ENCODE measurements at places on chromosomes 5 and 9.

- H3K4me1 ChIP-seq: no peaks in the 10 kb centered on the region
- H3K36me3 ChIP-seq: no peaks in the 10 kb centered on the region
- H3K27me3 ChIP-seq: no peaks in the 10 kb centered on the region
- H3K27ac ChIP-seq: no peak overlapping the region
- no peak for DNase-seq
These were observed 506.8 kb downstream of the NFIB start for GRCh38 chr9:13807118-13807517.

DNA sequence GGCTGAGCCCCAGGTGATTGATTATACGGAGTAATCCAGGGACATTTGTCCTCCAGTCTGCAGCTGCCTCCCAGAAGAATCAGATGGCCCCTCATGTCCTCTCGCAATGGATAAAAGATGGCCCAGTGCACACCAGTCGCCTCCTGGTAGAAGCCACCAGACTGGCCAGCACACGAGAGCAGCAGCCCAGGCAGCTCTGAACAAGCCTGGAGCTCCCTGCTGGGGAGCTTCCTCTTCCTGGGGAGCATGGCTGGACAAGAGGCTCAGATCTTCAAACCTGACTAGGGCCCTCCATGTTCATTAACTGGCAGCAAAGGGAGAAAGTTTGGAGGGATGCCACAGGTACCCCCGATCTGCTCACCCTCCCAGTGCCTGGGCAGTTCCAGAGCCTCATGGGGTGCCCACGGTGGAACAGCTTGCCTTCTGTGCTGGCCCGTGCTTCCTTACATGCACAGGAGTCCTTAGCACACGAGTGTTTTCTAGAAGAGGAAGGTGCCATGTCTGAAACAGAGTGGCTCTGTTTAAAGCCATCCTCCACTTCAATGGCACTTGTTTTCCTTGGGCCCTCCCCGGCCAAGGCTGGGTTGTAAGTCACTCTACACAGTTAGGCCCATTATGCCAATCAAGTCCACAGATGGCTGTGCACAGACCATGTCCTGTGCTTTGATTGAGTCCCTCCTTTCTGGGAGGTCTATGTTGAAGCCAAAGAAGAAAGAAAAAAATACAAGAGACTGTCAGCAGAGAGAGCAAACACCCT, 75.6 kb downstream of the PRRT1B start:
- DNase-seq: no peak
- H3K4me1 ChIP-seq: peaks cover 22% of the 10 kb centered on the region
- no peak overlapping the region for H3K4me3 ChIP-seq
- H3K27me3 ChIP-seq: no peaks in the 10 kb centered on the region
- peak overlapping the region; percentile 16 for H3K27ac ChIP-seq

GRCh38 chr5:145470396-145470979, 364.7 kb downstream of the PRELID2 start:
- H3K27me3 ChIP-seq: no peaks in the 10 kb centered on the region
- DNase-seq: no peak
- no peaks in the 10 kb centered on the region for H3K4me1 ChIP-seq
- no peak overlapping the region for H3K27ac ChIP-seq
- no peaks in the 10 kb centered on the region for H3K36me3 ChIP-seq

DNA sequence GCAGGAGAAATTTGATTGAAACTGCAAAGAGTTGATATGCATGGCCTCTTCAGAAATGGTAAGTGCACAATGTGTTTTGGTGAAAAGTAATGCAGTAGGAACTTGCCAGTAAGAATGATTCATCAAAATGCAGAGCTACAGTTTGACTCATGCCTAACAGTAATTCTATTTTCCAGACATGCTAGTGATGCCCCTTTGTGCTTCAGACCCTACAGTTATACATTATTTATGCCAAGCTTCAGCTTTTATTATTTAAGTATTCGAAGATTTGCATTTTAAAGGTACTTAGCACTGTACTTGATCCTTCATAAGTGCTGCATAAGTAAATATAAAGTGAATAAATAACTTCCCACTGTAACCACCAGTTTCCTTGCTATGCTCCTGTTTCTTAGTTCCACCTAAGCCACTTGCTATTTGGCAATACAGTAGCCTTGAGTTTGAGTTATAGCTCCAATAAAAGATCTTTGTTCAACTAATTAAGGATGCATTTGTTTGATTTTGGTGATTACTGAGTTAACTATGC, 3.6 kb upstream of the SPATA31E1 start:
- no peaks in the 10 kb centered on the region for H3K36me3 ChIP-seq
- DNase-seq: no peak
- no peaks in the 10 kb centered on the region for H3K27me3 ChIP-seq
- H3K4me3 ChIP-seq: no peak overlapping the region

- no peak for DNase-seq
- H3K4me3 ChIP-seq: no peak overlapping the region
- H3K27ac ChIP-seq: no peak overlapping the region
- H3K36me3 ChIP-seq: no peaks in the 10 kb centered on the region
- no peaks in the 10 kb centered on the region for H3K27me3 ChIP-seq
These were observed 10.5 kb downstream of the PTTG1 start for GRCh38 chr5:160432196-160432595.

GRCh38 chr9:104494808-104495207, 9.3 kb upstream of the OR13F1 start:
- H3K4me3 ChIP-seq: no peak overlapping the region
- DNase-seq: no peak
- H3K36me3 ChIP-seq: no peaks in the 10 kb centered on the region
- no peak overlapping the region for H3K27ac ChIP-seq
- no peaks in the 10 kb centered on the region for H3K4me1 ChIP-seq
- no peaks in the 10 kb centered on the region for H3K27me3 ChIP-seq

DNA sequence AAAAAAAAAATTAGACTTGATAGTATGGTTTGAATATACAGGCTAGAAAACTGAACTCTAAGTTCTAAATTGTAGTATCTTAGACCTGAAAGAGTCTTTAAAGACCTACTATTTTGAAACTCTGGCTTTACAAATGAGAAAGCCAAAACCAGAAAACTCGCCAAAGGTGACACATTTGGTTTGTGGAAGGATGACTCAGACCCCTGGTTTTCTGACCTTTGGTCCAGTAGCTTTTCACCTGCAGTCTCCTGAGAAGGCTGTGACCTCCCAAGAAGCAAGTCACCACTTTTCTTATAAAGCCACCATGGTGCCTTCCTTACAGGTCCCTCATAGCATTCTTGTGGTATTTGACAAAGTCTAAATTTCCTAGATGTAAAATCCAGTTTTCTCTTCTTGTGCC, 102.1 kb upstream of the CEP78 start:
- no peak overlapping the region for H3K4me3 ChIP-seq
- H3K27ac ChIP-seq: no peak overlapping the region
- H3K4me1 ChIP-seq: peaks cover 10% of the 10 kb centered on the region
- no peaks in the 10 kb centered on the region for H3K36me3 ChIP-seq

DNA sequence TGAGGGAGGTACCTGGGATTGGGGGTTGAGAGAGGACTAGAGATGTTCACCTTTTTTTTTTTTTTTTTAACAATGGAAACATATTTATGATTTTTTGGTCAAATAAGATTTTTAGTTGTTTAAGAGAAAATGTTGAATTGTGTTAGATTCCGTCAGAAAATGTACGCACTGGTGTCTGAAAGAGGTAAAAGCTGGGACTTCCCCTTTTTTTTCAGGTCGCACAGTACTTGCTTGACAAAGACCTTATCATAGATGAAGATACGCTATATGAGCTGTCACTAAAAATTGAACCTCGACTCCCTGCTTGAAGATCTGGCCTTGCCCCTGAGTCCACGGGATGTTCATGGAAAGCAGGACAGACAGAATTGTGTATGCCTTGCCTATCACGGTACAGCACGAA, 7.7 kb upstream of the CKMT2 start:
- no peak overlapping the region for H3K27ac ChIP-seq
- no peak for DNase-seq
- no peaks in the 10 kb centered on the region for H3K4me1 ChIP-seq
- H3K4me3 ChIP-seq: no peak overlapping the region
- no peaks in the 10 kb centered on the region for H3K36me3 ChIP-seq

- H3K4me3 ChIP-seq: no peak overlapping the region
- H3K36me3 ChIP-seq: peaks cover 67% of the 10 kb centered on the region
These were observed 38.2 kb upstream of the TNIP1 start for GRCh38 chr5:151118913-151119575.

DNA sequence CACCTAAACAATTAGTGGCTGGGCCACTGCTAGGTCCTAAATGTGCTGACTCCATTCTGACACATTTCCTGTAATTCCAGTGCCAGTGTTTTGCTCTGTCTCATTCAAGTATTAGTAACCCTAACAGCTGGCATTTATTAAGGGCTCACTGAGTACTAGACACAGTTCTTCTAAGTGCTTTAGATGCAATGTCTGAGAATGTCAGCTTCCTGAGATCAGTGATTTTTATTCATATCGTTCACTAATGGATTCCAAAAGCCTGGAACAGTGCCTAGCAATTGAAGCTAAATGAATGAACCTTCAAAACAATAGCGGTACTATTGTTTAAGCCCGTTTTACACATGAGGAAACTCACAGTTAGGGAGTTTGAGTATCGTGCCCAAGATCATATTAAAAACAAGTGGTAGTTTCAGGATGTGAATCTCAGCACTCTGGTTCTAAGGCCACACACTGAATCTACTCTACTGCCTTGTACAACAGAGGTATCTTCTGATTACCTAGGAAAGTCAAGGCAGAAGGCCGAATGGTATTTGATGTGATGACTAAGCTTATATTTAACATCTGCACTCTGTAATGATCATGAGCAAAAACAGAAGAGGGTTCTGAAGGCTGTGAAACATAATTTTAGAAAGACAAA, 304.0 kb downstream of the PJA2 start:
- DNase-seq: no peak
- H3K27me3 ChIP-seq: no peaks in the 10 kb centered on the region
- H3K4me1 ChIP-seq: peaks cover 6% of the 10 kb centered on the region
- no peak overlapping the region for H3K4me3 ChIP-seq

DNA sequence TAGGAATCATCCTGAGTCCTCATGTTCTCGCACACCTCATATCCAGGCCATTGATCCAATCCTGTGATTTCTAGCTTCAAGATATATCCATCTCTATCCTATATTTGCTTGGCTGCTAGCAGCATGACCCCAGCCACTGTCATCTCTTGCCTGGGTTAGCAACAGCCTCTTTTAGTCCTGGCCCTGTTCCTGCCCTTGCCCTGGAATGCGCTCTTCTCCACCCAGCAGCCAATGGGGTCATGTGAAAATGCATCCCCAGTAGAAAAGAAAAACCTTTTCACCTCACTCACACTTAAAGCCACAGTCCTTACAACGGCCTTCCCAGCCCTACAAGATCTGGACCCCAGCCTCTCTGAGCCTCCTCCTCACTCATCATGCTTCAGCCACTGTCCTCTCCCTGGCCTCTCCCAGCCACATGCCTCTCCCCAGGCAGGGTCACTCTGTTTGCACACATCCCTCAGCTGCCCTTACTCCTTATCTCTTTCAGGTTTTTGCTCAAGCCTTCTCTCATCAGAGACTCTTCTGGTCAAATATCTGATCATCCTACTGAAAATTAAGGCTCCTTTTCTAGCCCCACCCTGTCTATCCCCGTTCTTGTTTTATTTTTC, 34.3 kb upstream of the NR3C1 start:
- H3K36me3 ChIP-seq: no peaks in the 10 kb centered on the region
- no peak overlapping the region for H3K4me3 ChIP-seq
- no peak for DNase-seq
- no peaks in the 10 kb centered on the region for H3K27me3 ChIP-seq
- no peak overlapping the region for H3K27ac ChIP-seq
- H3K4me1 ChIP-seq: peaks cover 17% of the 10 kb centered on the region

DNA sequence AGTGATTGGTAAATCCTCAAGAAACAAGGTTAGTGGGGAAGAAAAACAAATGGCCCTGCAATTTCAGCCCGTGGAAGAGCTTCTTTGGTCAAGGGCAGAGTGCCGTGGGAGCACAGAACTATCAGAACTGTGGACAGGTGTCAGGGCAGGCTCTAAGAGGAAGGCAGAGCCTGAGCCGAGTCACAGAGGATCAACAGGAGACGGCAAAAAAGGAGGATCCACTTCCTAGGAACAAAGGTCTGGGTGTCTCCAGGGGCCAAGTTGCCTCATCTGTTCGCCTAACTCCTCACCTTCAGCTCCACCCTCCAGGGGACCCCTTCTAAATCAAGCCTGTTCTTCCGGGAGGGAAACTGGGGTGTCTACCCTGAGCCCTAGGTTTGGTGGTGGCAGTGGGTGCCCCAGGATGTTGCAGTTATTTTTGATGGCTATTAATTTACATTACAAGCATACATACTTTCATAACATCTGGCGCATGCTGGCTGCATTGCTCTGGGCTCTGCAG, 88.0 kb downstream of the FEM1C start:
- no peak overlapping the region for H3K4me3 ChIP-seq
- H3K36me3 ChIP-seq: no peaks in the 10 kb centered on the region
- H3K27ac ChIP-seq: no peak overlapping the region
- no peak for DNase-seq

GRCh38 chr5:149799119-149799623, 69.1 kb downstream of the PPARGC1B start:
- no peak for DNase-seq
- H3K4me3 ChIP-seq: no peak overlapping the region
- peaks cover 8% of the 10 kb centered on the region for H3K4me1 ChIP-seq
- H3K36me3 ChIP-seq: no peaks in the 10 kb centered on the region
- no peaks in the 10 kb centered on the region for H3K27me3 ChIP-seq

- DNase-seq: no peak
- no peaks in the 10 kb centered on the region for H3K27me3 ChIP-seq
- no peak overlapping the region for H3K4me3 ChIP-seq
- peaks cover 5% of the 10 kb centered on the region for H3K36me3 ChIP-seq
- H3K27ac ChIP-seq: no peak overlapping the region
These were observed 65.4 kb downstream of the AUH start for GRCh38 chr9:91296354-91296753.

DNA sequence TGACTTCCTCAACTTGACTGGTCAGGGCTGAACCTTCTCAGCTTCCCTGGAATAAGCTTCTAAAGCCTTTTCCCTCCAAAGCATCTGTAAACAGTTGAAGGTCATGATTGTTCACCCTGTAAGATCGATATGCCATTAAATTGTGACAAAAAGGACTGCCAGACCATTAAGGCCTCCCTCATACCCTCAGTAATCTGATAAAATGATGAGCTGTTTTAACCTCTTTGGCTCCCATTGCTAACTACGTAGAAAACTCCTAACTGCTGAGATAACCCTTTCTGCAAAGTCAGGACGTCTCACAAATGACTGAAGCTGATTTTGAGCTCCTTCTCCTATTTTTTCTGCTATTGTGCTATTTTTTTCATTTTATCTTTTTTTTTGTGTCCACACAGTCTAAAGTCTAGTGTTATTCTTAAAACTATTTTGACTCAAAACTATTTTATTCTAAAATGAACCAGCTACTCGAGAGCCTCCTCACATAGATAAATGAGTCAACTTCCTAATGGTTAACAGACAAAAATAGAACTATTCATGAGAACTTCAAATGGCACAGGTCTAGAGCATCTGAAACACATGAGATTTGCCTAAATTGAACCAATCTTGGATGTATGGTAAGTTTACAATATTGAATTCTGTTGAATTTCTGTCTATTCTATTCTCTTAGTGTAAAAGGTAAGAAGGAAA, 395.6 kb upstream of the TLE4 start:
- H3K36me3 ChIP-seq: no peaks in the 10 kb centered on the region
- H3K27me3 ChIP-seq: no peaks in the 10 kb centered on the region
- H3K27ac ChIP-seq: no peak overlapping the region

All from upper lobe of left lung (tissue), 6 donors.